ENCODE measurements at places on chromosomes 2 and 18. TPM values are rescaled to one million over a fixed set of nuclear protein-coding genes. Genes with fewer than 3 reads are reported as not detected.

Gene GNLY
- not detected for total RNA-seq

- peaks cover 31% of the 10 kb centered on the region for H3K36me3 ChIP-seq
- no peak overlapping the region for H3K27ac ChIP-seq
- H3K27me3 ChIP-seq, result no peaks in the 10 kb centered on the region
- no peak for DNase-seq
- H3K4me3 ChIP-seq, result no peak overlapping the region
- no peaks in the 10 kb centered on the region for H3K4me1 ChIP-seq
These were observed 31.1 kb downstream of the ACTR3 start for GRCh38 chr2:113920996-113921395.

GRCh38 chr18:55688030-55688429 lies 100.0 kb upstream of the TCF4 start:
- DNase-seq, result peak; percentile 44
- H3K4me1 ChIP-seq, result no peaks in the 10 kb centered on the region
- no peak overlapping the region for H3K4me3 ChIP-seq
- H3K36me3 ChIP-seq, result no peaks in the 10 kb centered on the region
- H3K27me3 ChIP-seq, result no peaks in the 10 kb centered on the region

- H3K4me1 ChIP-seq, result no peaks in the 10 kb centered on the region
- H3K27me3 ChIP-seq, result no peaks in the 10 kb centered on the region
- no peak overlapping the region for H3K4me3 ChIP-seq
- no peak for DNase-seq
- H3K27ac ChIP-seq, result no peak overlapping the region
These were observed 6.6 kb downstream of the GKN2 start for GRCh38 chr2:68946117-68946516.

Gene SCN1A
- not detected for total RNA-seq

Gene ANKRD62
- total RNA-seq, result 0.20 TPM

Gene LIMS2
- total RNA-seq, result 1.4 TPM

DNA sequence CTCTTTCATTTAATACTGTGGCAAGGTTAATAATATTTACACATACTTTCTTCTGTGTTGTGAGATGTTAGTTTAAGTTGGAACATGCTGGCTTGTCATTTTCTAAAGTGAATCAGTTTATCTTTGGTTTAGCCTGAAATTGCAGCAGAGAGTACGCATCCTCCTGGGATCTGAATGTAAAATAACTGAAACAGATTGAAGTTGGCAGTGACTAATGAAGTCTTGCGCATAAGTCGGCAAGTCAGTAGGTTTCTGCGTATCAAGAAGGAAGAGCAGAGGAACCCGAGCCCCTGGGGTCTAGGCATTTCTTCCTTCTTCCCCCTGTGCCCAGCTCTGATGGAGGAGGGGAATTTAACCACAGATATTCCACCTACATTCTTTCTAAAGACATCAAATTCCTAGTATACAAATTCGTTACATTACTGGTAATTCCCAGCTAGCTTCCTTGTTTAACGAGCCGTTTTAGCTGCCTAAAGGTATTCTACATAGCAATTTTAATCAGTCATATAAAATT lies 392.1 kb upstream of the RAB12 start:
- no peaks in the 10 kb centered on the region for H3K36me3 ChIP-seq
- no peak overlapping the region for H3K4me3 ChIP-seq
- no peaks in the 10 kb centered on the region for H3K27me3 ChIP-seq
- no peak for DNase-seq

GRCh38 chr2:189178054-189178453 lies 1.5 kb downstream of the COL5A2 start:
- no peaks in the 10 kb centered on the region for H3K27me3 ChIP-seq
- H3K4me3 ChIP-seq, result no peak overlapping the region
- H3K4me1 ChIP-seq, result no peaks in the 10 kb centered on the region
- no peak overlapping the region for H3K27ac ChIP-seq
- no peak for DNase-seq

DNA sequence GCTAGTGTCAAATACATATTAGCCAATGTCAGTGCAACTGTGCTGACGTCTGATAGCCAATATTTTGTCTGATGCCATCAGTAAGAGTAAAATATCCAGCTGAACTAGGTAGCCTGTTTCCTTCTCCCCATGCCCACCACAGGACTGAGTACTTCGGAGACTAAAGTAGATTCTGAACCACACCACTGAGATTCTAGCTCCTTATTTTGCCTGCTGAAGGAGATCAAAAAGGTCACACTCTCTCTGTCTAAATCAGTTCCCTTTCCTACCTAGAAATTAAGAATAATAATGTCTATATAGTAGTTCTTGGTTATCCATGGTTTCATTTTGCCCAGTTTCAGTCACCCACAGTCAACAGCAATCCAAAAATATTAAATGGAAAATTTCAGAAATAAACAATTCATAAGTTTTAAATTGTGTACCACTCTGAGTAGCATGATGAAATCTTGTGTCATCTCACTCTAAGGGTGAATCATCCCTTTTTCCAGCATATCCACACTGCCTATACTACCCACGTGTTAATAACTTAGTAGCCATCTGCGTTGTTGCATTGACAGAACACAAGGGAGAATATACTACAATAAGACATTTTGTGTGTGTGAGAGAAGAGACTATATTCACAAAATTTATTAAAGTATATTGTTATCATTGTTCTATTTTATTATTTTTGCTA lies 1043.3 kb upstream of the PIK3C3 start:
- no peak for DNase-seq
- no peak overlapping the region for H3K4me3 ChIP-seq
- H3K36me3 ChIP-seq, result no peaks in the 10 kb centered on the region
- no peak overlapping the region for H3K27ac ChIP-seq
- H3K4me1 ChIP-seq, result no peaks in the 10 kb centered on the region
- H3K27me3 ChIP-seq, result no peaks in the 10 kb centered on the region

DNA sequence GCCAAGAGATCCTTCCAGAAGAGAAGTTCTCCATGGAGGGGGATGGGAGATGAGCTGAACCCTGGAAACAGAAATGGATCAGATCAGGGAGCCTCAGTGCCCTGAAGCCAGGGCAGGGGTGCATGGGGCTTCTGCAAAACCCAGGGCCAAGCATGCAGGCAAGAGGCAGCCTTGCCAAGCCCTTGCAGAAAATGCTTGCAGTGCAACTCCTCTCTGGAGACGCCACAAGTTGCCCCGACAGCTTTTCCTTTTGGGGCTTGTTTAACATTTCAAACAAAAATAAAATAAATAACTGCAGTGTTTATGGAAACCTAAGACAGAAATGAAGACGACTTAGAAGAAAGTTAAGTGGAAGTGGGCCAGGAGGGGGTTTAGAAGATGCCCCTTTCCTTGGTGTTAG lies 177.5 kb upstream of the TNP1 start:
- H3K4me1 ChIP-seq, result no peaks in the 10 kb centered on the region
- no peak for DNase-seq
- no peak overlapping the region for H3K4me3 ChIP-seq
- H3K27ac ChIP-seq, result no peak overlapping the region

- H3K4me1 ChIP-seq, result 0 out of 2 replicates have a peak, but pooled peaks cover 4% of the 10 kb centered on the region
- no peak overlapping the region for H3K27ac ChIP-seq
- no peaks in the 10 kb centered on the region for H3K36me3 ChIP-seq
- no peaks in the 10 kb centered on the region for H3K27me3 ChIP-seq
- no peak overlapping the region for H3K4me3 ChIP-seq
These were observed 1343.2 kb upstream of the LRRTM1 start for GRCh38 chr2:81647715-81648230.

Gene CCDC74A
- 3.4 TPM for total RNA-seq

DNA sequence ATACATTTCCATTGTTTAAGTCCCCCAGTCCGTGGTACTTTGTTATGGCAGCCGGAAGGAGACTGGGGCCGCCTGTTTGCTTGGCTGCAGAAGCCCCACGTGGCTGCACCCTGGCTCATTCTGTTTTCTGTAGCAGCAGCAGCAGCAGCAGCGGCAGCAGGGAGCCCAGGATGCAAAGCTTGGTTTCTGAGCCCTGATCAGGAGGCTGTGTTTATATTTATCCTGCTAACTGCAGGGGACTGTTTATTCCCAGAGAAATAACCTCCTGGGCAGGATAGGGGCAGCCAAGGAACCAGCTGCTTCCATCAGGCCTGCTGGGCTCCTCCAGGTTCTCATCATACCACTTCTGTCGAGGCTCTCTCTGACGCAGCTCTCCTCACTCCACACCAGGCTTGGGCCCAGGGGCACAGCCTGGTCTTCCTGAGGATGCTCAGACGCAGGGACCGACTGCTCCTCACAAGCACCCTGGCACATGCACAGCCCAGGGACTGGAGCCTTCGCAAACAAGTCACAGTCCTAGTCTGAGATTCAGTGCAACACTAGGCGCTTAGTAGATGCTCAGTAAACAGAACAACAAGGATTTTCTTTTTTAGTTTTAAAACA lies 139.0 kb downstream of the MSH2 start:
- H3K4me3 ChIP-seq, result no peak overlapping the region
- H3K27ac ChIP-seq, result no peak overlapping the region
- DNase-seq, result no peak
- no peaks in the 10 kb centered on the region for H3K27me3 ChIP-seq
- H3K4me1 ChIP-seq, result no peaks in the 10 kb centered on the region
- no peaks in the 10 kb centered on the region for H3K36me3 ChIP-seq

DNA sequence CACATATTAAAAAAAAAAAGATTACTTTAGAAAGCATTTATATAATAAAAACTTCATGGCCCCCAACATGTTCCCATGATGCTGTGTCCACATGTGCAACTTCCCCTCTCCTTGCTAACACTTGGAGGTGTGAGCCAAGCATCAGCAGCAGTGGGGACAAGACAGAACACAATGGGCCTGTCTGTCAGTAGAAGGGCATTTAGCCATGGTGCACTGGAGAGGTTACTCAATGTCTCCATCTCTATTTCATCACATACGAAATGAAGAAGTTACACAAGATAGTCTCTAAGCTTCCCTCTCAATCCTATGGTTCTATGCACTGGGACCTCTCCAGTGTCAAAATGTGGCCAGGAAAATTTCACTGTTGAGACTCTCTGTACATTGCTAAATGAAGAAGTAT lies 2.5 kb downstream of the VIT start:
- no peaks in the 10 kb centered on the region for H3K36me3 ChIP-seq
- H3K4me3 ChIP-seq, result no peak overlapping the region
- no peaks in the 10 kb centered on the region for H3K27me3 ChIP-seq
- H3K4me1 ChIP-seq, result peaks cover 16% of the 10 kb centered on the region

DNA sequence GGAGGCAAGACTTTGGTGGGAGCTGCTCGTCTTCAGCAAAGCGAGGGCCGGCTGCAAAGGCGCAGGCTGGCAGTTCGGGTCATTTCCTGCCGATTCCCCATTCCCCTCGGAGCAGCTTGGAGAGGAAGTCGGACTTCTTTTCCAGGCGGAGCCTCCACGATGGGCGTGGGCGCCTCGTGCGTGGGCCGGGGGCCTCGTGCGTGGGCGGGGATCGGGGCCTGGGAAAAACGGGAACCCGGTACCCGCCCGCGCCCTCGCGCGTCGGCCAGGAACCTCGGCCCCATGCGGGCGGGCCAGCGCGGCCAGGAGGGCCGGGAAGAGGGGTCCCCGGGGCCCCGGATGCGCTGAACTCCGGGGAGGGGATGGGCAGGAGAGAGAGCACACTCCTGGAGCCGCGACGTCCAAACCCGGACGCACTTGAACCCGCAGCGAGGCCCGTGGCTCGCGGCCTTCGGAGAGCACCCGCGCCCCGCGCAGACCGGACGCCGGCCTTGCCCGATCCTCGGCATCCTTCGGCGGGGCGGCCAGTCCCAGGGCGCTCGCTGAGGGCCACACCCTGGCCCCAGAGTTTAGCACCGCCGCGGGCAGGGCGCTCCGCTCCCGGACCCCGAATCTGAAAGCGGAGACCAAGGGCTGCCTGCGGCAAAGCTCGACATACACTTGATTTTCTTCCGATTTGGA lies 368.4 kb downstream of the MTX2 start:
- peak overlapping the region; percentile 37 for H3K4me3 ChIP-seq
- H3K27me3 ChIP-seq, result no peaks in the 10 kb centered on the region
- no peak overlapping the region for H3K27ac ChIP-seq
- DNase-seq, result no peak
- H3K36me3 ChIP-seq, result no peaks in the 10 kb centered on the region
- H3K4me1 ChIP-seq, result no peaks in the 10 kb centered on the region

Gene CCDC74B
- 1.9 TPM for total RNA-seq

- no peaks in the 10 kb centered on the region for H3K4me1 ChIP-seq
- DNase-seq, result peak; percentile 44
- no peaks in the 10 kb centered on the region for H3K36me3 ChIP-seq
- peaks cover 90% of the 10 kb centered on the region for H3K27me3 ChIP-seq
These were observed 90.9 kb upstream of the ID2 start for GRCh38 chr2:8590938-8591337.

- no peak overlapping the region for H3K4me3 ChIP-seq
- no peaks in the 10 kb centered on the region for H3K27me3 ChIP-seq
- H3K4me1 ChIP-seq, result no peaks in the 10 kb centered on the region
- H3K36me3 ChIP-seq, result no peaks in the 10 kb centered on the region
- no peak overlapping the region for H3K27ac ChIP-seq
These were observed 223.1 kb downstream of the EXOC6B start for GRCh38 chr2:72602711-72603110.

DNA sequence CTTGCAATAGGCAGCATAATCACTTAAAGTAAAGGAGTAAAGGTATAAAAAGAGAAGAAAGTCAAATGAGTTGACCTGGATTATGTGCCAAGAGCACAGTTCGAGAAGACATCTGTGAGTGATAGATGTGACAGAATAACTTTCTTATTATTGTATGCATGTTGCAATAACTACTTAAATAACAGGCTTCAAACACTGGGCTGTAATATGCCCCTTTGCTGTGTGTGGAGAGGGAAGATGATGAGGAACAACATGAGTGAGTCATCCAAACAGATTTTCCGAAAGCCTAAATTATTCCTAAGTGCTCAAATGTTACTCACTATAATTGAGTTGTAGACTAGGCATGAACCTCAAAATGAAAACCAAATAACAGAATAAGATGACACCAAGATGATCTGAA lies 328.1 kb downstream of the EXOC6B start:
- no peak for DNase-seq
- no peak overlapping the region for H3K4me3 ChIP-seq
- no peaks in the 10 kb centered on the region for H3K4me1 ChIP-seq
- H3K27me3 ChIP-seq, result no peaks in the 10 kb centered on the region
- H3K36me3 ChIP-seq, result no peaks in the 10 kb centered on the region
- H3K27ac ChIP-seq, result no peak overlapping the region

Gene TEX44
- total RNA-seq, result not detected

GRCh38 chr2:232576995-232577394 lies 26.5 kb downstream of the EIF4E2 start:
- no peak overlapping the region for H3K27ac ChIP-seq
- no peak for DNase-seq
- H3K36me3 ChIP-seq, result no peaks in the 10 kb centered on the region
- H3K4me1 ChIP-seq, result no peaks in the 10 kb centered on the region

- H3K4me3 ChIP-seq, result no peak overlapping the region
- no peak for DNase-seq
- H3K36me3 ChIP-seq, result no peaks in the 10 kb centered on the region
- H3K27ac ChIP-seq, result peak overlapping the region; percentile 2
- peaks cover 21% of the 10 kb centered on the region for H3K4me1 ChIP-seq
These were observed 264.9 kb upstream of the EPAS1 start for GRCh38 chr2:46032161-46032813.

DNA sequence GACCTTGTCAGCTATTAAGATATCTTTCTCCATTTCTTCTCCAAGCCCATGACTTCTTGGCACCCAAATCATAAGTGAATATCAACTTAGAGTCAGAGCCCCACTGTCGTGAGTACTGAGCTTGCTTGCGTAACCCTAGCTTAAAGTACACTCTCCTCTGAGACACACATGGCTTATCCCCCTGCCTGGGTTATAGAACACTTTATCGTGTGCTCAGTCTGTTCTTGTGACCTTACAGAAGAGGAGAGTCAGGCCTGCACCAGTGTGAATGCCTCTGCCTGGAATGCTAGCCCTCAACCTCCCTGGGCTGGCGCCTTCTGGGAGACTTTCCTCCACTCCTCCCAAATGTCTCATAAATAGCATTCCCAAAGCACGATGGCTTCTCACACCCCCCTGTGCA lies 79.3 kb downstream of the CEP192 start:
- no peak for DNase-seq
- no peak overlapping the region for H3K27ac ChIP-seq
- H3K36me3 ChIP-seq, result peaks cover 14% of the 10 kb centered on the region
- H3K4me3 ChIP-seq, result no peak overlapping the region
- H3K27me3 ChIP-seq, result no peaks in the 10 kb centered on the region
- H3K4me1 ChIP-seq, result no peaks in the 10 kb centered on the region

All from PC-9 (cell line).